ENCODE measurements at places on chromosomes 2 and 18.

DNA sequence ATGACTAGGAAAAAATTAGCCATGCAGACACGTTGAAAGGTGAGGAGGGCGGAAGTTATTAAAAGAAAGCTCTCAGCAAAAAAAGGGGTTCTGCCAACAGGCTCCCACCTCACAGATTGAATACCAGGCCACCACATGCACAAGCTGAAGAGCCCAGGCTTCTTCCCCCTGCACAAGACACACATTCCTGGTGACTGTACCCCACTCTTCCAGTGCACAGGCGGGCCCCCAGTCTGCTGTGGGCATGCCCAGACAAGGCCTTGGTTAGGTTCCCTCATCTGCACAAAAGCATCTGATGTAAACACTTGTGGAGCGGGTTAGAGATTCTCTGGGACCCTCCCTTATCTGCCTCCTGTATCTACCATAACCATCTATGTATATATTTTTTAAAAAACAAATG, 81.7 kb downstream of the AGPS start:
- no peak for DNase-seq

DNA sequence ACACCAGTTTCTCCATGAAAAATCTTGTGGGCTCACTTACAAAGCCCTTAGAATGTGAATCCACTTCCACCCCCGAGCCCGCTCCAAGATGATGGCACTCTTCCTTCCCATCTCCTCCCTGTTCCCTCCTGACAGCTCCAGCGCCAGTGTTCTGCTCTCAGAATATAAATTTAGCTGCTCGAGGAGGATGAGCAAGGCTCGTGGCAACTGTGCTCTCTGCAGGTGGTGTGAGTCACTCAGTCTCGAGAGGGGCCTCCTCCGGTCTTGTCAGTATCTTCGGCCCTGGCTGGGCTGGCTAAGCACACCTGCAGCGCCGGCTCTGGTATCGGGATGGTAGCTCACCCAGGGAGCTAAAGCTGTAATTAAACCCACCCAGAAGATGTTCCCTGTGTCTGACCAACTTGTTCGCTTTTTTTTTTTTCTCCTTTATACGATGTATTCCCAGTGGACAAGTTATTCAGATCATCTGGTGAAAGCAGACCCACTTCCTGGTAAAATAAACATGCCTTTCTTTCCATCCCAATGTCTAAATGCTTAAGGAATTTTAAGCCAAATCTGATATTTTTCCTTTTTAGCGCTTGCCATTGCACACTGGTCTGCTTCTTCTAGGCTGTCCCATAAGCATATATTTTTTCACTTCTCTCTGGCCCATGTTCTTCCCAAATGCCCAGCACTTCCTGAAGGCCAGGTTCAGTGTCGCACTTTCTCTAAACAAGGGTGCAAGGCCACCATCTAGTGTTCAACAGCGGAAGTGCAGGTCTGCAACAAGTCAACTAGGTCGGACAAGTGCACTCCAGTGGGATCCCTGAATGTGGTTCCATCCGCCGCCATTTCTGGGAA, 31.4 kb upstream of the YPEL5 start:
- peak; percentile 85 for DNase-seq

- DNase-seq: peak; percentile 88
Measured at GRCh38 chr18:76619621-76620315, 124.7 kb upstream of the ZNF516 start.

DNA sequence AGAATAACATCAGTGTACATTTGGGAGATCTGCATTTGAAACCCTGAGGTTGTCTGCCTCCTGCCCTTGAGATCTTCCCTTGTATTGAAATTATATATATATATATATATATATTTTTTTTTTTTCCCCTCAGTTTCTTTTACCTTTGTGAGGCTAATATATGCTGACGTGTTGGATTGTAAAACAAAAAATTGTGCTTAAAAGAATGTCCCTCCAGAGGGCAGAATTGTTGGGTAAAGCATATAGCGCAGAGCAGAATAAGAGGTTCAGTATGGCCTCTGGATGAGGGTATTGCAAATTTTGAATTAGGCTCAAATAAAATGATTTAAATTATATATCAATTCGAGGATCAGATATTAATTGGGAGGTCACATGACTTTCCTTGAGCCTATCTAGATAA, 12.4 kb downstream of the NABP1 start:
- no peak for DNase-seq

DNA sequence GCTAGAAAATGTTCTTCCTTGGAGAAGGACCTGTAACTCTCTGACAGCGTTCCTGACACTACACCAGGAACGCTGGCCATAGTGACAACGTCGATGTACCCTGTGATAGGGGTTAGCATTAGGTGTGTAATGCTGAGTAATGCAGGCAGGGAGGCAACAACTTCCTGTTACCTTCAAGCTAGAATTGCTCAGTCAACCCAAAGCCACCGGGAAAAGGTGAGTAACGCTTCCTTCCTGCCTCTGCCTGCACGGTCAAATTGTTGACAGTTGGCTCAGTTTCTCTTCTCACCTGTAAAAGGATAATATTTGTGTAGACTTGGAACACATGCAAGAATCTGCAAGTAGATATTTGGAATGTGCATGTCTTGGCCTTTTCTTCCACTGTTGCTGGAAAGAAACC, 12.7 kb downstream of the FAM110C start:
- DNase-seq: no peak

DNA sequence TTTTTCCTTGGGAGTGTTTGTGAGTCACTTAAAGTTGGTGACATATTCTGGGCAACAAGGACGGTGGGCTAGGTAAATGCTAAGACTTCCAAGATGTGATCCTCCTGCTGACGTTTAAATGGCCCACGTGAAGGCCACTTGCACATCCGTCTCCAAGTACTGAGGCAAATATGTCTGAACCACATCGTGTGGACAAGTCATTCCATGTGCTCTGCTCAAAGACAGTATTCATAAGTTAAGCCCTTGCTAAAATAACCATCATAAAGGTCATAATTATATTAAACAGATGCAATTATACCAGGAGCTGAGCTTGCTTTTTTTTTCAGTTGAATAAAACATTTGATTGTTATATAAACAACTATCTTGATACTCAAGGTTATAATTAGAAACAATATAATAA, 44.8 kb downstream of the SPP2 start:
- no peak for DNase-seq

DNA sequence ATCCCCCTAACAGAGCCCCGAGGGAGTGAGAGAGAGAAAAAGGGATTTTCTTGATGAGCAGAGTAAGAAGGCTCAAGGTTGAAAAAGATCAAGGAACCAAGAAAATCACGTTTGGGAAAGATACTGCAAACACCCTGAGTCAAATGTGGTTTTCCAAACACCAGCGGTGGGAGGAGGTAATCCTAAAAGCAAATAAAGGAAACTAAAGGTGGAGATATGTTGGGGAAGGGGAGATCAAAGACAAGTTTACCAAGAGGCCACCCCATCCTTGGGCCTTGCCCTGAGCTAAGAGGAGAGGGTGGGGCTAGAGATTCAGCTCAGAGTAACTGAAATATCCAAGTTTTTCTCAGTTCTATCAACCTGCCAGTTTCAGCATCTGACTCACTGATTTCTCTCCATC, 332.3 kb downstream of the ETAA1 start:
- no peak for DNase-seq

GRCh38 chr18:336713-337112, 68.9 kb upstream of the THOC1 start:
- no peak for DNase-seq

GRCh38 chr2:95669441-95669991, 77.7 kb downstream of the TRIM43 start:
- DNase-seq: no peak

GRCh38 chr2:6723865-6724604, 141.7 kb downstream of the CMPK2 start:
- DNase-seq: no peak

- DNase-seq: no peak
Measured at GRCh38 chr2:168354499-168354898, 101.6 kb upstream of the CERS6 start.

DNA sequence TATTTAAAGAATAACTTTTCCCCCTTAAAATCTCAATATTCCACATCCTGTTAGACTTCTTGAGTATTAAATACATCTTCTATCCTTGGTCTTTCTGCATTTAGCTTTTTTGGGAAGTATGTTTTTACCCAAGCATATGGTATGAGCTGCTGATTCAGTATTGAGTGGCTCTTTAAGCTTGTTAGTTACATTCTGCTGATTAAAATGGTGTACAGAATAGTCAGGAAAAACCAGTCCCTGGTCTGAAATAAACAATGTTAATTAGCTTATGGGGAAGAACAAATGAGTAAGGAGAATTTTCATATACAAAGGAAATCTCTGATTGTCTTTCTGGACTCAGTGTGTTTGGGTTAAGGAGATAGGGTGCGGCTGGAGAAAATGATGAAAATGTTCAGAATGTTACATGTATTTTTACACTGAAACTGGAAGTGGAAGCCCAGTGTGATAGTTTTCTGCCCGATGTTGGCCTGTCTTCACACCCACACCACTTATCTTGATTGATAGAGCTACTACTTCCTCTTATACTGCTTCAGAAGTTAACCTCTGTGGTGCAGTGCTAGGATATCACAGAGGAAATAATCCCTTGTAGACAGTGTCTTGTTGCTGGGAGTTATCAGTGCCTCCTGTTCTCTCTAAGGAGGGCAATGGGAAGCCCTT, 84.0 kb downstream of the MSH2 start:
- DNase-seq: peak; percentile 5

GRCh38 chr2:47155091-47155876, at the start of gene STPG4:
Gene STPG4, minus strand, starts transcription at chr2:47155308. Its CDS starts 57 bp downstream, at chr2:47155251.
- no peak for DNase-seq

DNA sequence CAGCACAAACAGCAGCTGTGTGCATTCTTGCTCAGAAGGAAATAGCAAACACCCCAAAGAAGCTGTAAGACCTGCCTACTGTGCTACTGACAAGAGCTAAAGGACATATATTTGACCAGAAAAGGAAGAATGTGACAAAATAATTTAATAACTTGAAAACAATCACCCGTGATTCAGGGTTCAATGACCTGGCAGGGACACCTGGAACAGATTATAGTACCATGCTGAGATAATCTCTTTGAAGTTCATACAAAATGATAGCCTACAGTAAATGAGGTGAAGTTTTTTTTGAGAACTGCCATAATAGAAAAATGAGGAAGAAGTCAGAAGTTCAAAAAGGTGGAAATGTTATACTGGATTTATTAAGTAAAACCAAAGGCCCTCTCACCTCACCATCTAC, 324.8 kb upstream of the GULP1 start:
- DNase-seq: no peak

- peak; percentile 94 for DNase-seq
Measured at GRCh38 chr18:48781163-48781987, 169.4 kb downstream of the SMAD7 start.

- DNase-seq: no peak
Measured at GRCh38 chr2:202129841-202130240, 56.8 kb downstream of the KIAA2012 start.

DNA sequence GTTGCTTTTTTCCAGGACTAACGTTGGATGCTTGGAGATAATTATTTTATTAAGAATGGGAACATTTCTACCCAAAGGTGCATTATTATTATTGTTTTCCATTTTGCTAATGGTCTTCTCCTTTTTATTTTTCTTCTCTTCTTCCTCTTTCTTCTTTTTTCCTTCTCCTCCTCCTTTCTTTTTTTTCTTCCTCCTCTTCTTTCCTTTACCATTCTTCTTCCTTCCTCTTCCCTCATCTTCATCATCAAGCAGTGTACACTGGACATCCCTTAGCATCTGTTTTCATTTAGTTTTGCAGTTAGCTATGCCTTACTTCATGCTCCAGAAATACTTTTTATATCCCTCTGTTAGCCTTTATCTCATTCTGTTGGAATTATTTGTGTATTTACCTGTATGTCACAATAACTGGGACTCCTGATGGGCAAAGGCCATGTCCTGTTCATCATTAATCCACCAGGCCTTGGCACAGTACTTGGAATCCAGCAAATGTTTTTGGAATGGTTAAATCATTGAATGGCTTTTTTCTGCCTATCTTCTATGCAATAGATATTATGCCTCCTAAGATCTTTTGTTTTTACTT, 162.7 kb downstream of the CAMKMT start:
- no peak for DNase-seq

DNA sequence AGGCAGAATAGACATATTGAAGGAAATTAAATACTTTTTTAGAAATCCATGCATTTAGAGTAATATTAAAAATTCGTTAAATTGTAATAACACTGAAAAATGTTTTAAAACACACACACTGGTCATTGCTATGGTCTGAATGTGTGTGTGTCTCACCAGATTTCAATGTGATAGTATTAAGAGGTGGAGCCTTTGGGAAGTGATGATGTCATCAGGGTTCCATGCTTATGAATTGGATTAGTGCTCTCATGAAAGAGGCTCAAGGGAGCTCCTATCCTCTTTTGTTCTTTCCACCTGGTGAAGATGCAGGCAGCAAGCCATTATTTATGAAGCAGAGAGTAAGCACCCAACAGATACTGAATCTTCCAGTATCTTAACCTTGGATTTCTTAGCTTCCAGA, 441.8 kb downstream of the CDH2 start:
- DNase-seq: no peak

DNA sequence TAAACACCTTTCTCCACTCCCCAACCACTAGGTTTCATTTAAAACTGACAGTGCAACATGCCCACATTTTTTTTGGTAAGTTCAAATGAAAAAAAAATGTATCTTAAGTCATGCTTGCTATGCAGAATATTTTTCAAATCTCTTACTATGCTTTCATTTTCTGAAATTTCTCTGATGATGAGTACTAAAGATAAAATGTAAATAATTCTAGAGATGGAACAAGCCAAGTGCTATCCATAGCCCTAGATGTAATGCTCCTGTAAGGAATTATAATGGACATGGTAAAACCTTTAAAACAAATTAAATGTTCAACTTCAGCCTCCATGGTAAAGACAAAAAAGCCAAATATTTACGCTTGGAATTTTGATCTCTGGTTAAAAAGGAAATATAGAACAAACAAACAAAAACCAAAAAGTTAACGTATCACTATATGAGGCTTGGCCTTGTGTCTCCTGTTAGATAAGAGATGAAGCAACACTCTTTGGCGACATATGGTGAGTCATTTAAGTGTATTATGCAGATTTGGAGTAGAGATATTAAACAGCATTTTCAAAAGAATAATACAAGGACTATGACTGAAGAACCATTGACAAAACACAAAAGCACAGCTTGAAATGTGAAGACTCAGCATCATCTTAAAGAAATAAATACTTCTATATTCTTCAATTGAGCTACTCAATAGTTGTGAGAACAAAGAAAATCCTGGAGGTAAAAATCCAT, 392.0 kb upstream of the LYPD1 start:
- no peak for DNase-seq

- DNase-seq: no peak
Measured at GRCh38 chr2:6308986-6309385, 556.7 kb downstream of the CMPK2 start.

- DNase-seq: no peak
Measured at GRCh38 chr2:112480530-112481049, 1.4 kb upstream of the TTL start.

DNA sequence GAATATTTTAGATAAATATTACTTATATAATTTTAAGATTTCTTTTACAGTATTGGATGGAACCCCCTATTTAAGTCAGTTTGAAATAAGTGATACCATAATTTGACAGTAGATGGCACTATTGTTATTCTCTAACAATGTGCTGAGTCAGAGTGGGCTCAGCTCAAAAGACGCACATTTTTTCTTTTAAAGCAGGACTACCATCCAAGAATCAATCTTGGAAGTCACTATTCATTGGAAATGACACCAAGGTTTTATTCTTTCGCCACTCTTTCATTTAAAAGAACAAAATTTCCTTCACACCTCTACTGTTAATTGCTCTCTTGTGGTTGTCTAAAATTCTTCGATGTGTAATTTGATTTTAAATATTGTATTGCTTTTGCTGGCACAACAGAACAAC, 32.6 kb upstream of the SPAG16 start:
- DNase-seq: peak; percentile 89

- DNase-seq: peak; percentile 85
Measured at GRCh38 chr2:237122214-237122666, 36.6 kb downstream of the COPS8 start.

- no peak for DNase-seq
Measured at GRCh38 chr18:53241161-53241560, 901.2 kb downstream of the DCC start.
